ENCODE measurements at places on chromosomes 7 and 10. TPM values are rescaled to one million over a fixed set of nuclear protein-coding genes. Genes with fewer than 3 reads are reported as not detected.

MET gene
- 22.8 TPM for total RNA-seq

RBM20 gene
- 23.3 TPM for total RNA-seq

DNA sequence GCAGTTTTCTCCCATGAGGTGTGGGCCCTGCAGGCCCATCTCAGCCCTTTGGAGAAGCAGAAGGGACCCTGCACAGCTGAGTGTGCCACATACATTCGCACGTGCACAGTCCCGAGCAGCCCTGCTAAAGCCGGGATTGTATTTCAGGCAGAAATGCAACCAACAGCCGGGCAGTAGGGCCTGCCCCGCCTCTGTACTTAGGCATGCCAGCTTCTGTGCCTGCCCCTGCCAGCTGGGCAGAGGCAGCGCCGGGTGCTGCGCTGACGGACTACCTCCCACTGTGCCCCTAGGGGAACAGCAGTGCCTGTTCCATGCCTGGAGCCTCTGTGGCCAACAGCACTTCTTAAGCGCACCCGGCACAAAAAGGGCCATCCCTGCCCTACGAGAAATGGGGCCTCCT lies 170.3 kb downstream of the NEURL1 start:
- H3K27me3 ChIP-seq = no peaks in the 10 kb centered on the region
- no peak overlapping the region for H3K4me3 ChIP-seq
- DNase-seq = no peak

TRIM73 gene
- 17.0 TPM for total RNA-seq

DNA sequence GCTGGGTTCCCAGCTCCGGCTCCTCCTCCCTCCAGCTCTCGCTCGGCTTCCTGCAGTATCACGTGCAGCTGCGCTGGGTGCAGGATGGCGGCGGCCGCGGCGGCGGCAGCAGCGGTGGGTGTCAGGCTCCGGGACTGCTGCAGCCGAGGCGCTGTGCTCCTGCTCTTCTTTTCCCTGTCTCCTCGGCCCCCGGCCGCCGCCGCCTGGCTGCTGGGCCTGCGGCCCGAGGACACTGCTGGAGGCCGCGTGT lies at the start of gene CNNM1:
Gene CNNM1 (plus strand): TSS at position 53 of the 250 bp plus-strand sequence. CDS start 32 bp downstream, at position 85.
- DNase-seq = peak; percentile 25
- H3K4me1 ChIP-seq = peaks cover 7% of the 10 kb centered on the region
- H3K36me3 ChIP-seq = no peaks in the 10 kb centered on the region
- H3K27ac ChIP-seq = no peak within 1 kb of the TSS
- peak within 1 kb of the TSS; percentile 59 for H3K4me3 ChIP-seq
- peaks cover 79% of the 10 kb centered on the region for H3K27me3 ChIP-seq

All from mesothelial cell of epicardium (in vitro differentiated cells).